Astrocyte of the spinal cord (primary cell): ENCODE measurements at places on chromosomes 13 and 19.
A peak's percentile ranks its signal among the peaks of the same experiment; 100 is the strongest.

GRCh38 chr19:11704626-11705025, 34.1 kb downstream of the ZNF823 start:
- DNase-seq: no peak

GRCh38 chr19:51926426-51926783, 867 bp upstream of the ZNF613 start:
- DNase-seq: no peak

- no peak for DNase-seq
These were observed 15.4 kb downstream of the CEBPA start for GRCh38 chr19:33286899-33287298.

DNA sequence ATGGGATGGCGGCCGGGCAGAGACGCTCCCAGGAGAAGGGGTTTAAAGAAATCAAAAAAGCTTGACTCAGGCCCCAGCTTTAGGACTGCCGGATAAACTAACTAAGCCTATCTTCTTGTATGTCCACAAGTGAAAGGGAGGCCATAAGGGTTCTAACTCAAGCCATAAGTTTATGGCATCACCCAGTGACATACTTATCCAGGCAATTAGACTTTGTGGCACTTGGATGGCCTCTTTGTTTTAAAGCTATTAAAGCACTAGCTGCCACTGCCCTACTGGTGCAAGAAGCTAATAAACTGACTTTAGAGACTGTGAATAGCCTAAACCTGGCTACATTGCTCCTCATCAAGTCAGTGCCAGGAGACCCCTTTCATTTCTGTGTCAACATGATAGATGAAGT, 102.0 kb downstream of the ZNF429 start:
- DNase-seq: no peak

DNA sequence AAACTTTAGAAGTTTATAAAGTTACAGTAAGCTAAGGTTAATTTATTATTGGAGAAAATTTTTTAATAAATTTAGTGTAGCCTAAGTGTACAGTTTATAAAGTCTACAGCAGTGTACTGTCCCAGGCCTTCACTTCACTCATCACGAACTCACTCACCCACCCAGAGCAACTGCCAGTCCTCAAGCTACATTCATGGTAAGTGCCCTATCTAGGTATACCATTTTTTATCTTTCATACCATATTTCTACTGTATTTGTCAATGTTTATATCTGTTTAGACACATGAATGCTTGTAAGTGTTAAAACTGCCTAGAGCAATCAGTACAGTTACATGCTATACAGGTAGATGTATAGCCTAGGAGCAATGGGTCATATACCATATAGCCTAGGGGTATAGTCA, 12.5 kb downstream of the INTS6 start:
- no peak for DNase-seq

GRCh38 chr13:40764587-40765403, 6.2 kb downstream of the MRPS31 start:
- peak; percentile 74 for DNase-seq
